ENCODE measurements at places on chromosomes 7 and 10. TPM values are rescaled to one million over a fixed set of nuclear protein-coding genes. Genes with fewer than 3 reads are reported as not detected.

DNA sequence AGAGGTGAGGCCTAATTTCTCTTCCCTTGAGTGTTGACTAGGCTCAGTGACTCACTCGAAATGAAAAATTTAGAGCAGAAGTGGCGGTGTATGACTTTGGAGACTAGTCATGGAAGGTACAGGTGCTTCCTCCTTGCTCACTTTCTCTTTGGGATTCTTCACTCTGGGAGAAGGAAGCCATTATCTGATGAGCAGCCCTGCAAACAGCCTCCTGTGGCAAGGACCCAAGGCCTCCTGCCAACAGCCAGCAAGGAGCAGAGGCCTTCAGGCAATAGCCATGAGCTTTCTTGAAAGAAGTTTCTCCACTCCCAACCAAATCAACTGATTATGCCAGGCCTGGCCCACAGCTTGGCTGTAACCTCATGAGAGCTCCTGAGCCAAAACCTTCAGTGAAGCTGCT, 369.6 kb upstream of the VWC2 start:
- no peak for DNase-seq

DNA sequence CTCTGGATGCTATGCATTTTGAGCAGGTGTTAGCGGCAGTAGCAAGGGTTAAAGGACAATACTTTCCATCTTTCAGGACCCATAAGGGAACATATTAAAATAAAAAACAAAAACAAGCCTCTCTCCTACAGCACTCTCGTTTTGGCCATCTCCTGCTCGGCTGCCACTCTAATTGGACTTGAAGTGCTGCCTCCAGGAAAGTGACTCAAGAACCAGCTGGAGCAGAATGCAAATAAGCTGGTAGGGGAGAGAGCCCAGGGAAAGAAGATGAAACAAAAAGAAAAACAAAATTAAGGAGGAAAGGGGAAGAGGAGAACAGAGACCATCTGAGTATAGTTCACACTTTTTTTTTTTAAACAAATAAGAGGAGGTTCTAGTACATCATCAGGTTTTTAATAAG, 65.6 kb downstream of the HBP1 start:
- DNase-seq = no peak

- no peak for DNase-seq
Measured at GRCh38 chr10:48231699-48232315, 42.7 kb downstream of the FRMPD2 start.

DNA sequence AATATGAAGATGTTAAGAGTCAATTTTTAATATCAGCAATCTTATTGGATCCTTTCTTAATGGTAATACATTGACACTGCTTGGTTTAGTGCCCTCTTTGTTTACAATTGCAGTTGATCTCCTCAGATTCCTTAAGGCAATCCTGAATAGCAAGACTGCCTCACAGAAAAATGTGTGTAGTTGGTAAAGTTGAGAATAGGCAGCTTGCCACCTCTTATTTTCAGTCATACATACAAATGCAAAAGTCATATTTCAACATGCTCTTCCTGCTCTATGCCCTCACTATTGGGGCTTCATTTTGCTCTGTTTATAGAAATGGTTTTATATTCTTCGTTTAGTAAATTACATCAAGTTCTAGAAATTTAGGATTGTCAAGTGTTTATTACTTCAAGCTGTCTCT, 661.1 kb upstream of the ANKRD30A start:
- DNase-seq = no peak

The BUD23 gene
- total RNA-seq = 69.0 TPM

GRCh38 chr10:79981450-79982361, 32.8 kb upstream of the SFTPD start:
- peak; percentile 20 for DNase-seq

The RPEL1 gene
- total RNA-seq = not detected

- no peak for DNase-seq
Measured at GRCh38 chr7:30598121-30598876, 3.6 kb downstream of the GARS1 start.

GRCh38 chr10:26911811-26912461, 51.2 kb upstream of the ABI1 start:
- no peak for DNase-seq

The PTPRZ1 gene
- not detected for total RNA-seq

DNA sequence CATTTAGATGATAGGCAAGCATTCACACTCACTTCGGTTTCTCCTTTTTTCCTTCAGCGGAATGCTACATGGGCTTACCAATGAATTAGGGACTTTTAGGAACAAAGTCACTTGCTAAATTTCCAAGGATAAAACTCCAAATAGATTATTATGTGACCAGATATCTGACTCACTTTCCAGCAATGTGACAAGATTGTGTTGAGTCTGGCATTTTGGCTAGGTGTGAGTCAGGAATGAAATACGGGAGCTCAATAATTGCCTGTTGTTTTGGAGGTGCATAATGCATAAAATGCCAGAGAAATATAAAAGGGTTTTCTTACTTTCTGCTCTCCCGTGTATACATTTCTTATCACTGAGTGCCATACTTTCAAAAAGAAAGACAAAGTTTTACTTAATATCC, 721.1 kb downstream of the KCNMA1 start:
- no peak for DNase-seq

DNA sequence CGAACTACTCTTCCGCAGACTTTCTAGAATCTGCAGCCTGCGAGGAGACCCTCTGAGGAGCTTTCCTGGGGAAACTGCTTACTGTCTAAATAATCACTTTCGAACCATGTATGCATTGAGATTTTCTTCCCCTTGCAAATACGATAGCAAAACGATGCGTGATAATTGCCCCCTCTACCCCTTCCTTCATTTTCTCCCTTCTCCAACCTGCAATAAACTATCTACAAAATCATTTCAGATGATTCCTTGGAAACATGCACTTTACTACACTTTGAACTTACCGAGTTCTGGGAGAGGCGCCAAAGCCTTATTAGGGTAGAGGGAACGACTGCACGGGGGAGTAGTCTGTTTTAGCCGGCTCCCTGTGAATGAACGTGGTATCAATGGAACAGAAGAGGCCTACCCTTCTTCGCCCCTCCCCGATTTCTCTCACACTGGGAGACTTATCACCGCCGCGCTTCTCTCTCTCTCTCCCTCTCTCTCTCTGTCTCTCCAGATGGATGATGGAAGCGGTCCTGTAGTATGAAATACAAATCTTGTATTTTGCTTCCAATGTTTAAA, at the start of gene FGFBP3:
Gene FGFBP3 (minus strand): TSS at position 370 of the 561 bp plus-strand sequence. CDS start 517 bp downstream, outside the sequence.
- DNase-seq = no peak

DNA sequence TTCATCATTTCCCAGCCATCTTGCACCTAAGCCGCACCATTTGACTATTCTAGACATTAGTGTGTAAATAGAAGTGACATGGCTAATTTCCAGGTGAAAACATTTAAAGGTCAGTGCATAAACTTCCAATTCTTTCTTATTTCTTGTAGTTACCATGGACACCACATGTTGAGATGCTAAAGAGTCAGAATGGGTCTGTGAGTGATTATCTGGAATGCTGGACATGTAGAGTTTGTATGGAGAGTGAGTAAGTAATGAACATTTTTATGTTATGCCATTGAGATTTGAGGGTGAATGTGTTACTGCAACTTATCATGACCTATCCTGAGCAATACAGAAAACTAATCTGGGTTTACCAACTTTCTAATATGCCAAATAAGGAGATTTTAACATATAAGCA, 60.4 kb downstream of the MEOX2 start:
- no peak for DNase-seq

DNA sequence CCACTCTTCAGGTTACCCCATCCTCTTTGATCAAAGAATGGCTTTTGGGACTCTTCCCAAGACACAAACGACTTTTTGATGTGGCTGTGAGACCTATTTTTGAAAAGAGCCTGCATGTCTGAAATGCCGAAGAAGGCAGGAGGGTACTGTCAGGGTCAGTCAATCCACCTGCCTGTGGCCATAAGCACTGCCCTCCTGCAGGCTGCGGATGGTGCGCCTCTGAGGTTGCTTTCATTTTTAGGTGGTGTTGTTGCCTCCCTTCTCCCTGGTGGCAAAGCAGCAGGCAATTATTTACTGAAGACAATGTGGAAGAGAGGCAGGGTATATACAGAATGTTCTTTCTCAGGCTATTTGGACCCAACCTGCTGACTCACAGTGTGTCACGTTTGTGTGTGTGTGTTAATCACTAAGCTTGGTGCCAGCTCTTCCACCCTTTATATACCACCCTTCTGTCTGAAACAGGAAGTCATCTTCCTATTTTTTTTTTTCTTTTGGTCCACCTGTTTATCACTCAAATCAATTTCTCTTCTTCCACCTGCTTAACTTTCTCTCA, 1421.2 kb upstream of the CELF2 start:
- no peak for DNase-seq

GRCh38 chr7:89661876-89662275, 492.4 kb upstream of the STEAP1 start:
- DNase-seq = no peak

DNA sequence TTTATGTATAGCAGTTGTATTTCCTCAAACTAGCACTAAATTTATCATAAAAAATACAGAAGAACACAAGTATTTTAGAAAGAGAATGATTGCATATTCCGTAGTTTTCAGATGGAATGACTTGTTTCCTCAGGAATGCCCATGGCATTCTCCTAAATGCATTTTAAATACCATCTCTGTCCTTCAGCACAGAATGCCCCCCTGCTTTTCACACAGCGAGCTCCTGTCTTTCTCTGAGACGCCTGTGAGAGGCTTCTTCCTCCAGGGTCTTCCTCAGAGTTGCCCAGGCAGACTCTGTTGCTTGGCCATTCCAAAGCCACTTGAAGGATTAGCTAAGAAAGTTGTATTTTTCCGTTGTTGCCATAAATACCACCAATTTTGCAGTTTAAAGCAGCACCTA, 10.1 kb downstream of the LANCL2 start:
- DNase-seq = no peak

The FAM3C gene
- total RNA-seq = 54.8 TPM

DNA sequence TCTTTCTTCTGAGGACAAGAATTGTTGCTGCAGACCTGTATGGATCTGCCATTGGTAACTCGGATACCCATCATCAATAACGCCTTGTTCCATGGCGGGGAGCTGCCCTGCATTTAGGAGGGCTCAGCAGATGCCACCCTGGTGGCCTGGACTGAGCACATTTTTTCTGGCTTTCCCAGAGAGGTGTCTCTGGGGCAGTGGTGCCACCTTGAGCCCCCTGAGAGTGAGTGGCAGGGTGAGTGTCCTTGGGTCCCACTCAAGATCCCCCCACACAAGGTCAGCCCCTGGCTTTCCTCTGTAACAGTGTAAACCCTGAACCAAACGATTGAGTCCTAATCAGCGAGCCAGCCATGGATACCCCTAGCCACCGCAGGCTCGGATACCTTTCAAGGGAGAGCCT, 258.6 kb downstream of the GLRX3 start:
- DNase-seq = no peak

- no peak for DNase-seq
Measured at GRCh38 chr10:60359066-60359465, 30.6 kb downstream of the ANK3 start.

GRCh38 chr7:106433377-106433776, 148.6 kb upstream of the NAMPT start:
- no peak for DNase-seq

DNA sequence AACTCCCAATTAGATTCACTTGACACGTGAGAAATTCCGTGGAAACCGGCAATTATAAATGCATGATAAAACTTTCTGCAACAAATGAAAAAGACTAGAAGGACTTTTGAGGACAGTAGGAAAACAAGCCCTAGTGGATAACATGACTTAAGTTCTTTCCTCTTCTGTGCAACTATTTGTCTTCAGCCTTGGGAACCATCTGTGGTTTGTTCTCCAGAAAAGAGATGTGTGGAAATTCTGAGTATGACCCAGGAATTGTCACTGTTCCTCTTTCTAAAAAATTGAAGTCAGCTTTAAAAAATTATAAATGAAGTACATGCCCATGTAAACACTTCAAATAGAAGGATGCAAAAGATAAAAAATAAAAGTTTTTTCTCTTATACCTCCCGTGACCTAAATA, 128.6 kb upstream of the SVIL start:
- no peak for DNase-seq

The ARHGAP19 gene
- total RNA-seq = 17.8 TPM

The GALNT17 gene
- total RNA-seq = not detected

DNA sequence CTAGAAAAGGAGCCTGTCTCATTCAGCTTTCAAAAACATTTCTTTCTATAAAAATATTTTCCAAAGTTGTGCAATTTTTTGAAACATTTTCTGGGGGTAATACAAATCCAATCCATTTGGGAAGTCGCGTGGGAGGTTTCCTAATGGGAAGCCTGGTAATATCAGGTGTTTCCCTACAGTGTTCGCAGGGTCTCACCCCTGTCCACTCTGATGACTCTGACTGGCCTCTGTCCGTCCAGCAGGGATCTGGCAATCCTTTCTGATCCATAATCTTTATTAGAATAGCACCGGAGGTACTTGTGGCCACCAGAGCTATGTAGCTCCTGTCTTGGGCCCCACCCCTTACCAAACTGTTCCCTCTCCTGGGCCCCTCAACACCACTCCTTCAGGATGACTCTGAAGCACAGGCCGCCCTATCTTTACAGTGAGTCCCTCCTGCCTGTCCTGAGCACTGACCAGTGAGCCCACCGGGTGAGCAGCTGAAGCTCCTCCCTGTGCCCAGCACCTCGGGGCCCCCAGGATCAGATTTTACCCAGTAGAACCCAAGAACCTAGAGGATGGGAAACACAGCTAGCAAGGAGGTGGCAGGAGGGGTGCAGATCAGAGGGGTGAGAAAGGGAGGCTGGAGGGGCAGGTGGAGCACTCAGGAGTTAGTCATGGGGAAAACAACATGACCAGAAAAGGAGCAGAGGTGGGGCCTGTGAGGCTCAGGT, 84.8 kb downstream of the PTPRE start:
- DNase-seq = no peak

DNA sequence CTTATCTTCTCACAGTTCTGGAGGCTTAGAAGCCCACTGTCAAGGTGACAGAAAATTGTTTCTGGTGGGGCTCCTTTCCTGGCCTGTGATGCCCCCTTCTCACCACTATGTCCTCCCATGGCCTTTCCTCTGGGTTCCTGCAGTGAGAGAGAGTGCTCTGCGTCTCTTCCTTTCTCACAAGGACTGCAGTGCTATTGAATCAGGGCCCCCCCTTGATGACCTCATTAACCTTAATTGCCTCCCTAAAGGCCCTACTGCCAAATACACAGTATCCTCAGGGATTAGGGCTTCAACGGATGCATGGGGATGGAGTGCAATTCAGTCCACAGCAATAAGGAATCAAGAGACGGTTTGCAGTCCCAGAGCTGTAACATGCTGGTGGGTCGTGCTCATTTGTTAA, 82.0 kb upstream of the GRB10 start:
- no peak for DNase-seq

GRCh38 chr10:4301291-4302045, 516.5 kb upstream of the KLF6 start:
- no peak for DNase-seq

DNA sequence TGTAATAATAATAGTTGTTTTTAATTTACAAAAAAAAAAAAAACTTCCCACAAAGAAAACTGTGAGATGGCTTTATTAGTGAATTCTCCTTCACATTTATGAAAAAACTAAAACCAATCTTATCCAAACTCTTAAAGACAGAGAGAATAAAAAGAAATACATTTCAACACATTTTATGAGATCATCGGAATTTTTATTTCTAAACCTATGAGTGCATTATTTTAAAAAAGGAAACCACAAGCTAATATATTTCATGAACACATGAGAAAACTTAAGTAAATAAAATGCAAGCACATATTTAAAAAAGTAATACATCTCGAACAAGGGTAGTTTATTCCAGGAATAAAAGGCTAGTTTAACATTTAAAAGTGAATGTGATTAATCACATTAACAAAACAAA, 31.5 kb downstream of the C7orf25 start:
- DNase-seq = no peak

- DNase-seq = no peak
Measured at GRCh38 chr7:78062214-78062613, 263.6 kb downstream of the PHTF2 start.

The COG5 gene
- total RNA-seq = 47.0 TPM
